RWPE2 (cell line): ENCODE measurements at places on chromosomes 13 and 19.

DNA sequence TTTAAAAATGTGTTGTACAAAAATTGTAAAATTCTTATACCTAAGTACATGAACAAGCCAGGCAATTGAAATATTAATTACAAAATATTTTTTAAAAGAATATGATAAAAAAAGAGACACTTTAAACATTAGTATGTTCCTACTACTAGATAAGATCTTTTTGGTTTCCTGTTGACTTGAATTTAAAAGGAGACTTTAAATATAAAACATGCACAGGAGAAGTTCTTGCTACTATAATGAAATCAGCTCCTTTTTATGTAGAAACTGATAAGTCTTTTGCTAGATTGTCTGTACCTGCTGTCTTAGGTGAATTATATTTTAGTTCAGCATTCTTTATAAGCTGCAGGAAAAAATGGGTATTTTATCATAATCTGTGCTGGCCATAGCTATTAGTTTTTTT, 140.2 kb downstream of the TNFSF13B start:
- DNase-seq, result no peak

- DNase-seq, result no peak
Measured at GRCh38 chr19:2613507-2614295, 88.8 kb downstream of the GNG7 start.

- DNase-seq, result no peak
Measured at GRCh38 chr13:59409211-59409610, 754.5 kb downstream of the DIAPH3 start.

DNA sequence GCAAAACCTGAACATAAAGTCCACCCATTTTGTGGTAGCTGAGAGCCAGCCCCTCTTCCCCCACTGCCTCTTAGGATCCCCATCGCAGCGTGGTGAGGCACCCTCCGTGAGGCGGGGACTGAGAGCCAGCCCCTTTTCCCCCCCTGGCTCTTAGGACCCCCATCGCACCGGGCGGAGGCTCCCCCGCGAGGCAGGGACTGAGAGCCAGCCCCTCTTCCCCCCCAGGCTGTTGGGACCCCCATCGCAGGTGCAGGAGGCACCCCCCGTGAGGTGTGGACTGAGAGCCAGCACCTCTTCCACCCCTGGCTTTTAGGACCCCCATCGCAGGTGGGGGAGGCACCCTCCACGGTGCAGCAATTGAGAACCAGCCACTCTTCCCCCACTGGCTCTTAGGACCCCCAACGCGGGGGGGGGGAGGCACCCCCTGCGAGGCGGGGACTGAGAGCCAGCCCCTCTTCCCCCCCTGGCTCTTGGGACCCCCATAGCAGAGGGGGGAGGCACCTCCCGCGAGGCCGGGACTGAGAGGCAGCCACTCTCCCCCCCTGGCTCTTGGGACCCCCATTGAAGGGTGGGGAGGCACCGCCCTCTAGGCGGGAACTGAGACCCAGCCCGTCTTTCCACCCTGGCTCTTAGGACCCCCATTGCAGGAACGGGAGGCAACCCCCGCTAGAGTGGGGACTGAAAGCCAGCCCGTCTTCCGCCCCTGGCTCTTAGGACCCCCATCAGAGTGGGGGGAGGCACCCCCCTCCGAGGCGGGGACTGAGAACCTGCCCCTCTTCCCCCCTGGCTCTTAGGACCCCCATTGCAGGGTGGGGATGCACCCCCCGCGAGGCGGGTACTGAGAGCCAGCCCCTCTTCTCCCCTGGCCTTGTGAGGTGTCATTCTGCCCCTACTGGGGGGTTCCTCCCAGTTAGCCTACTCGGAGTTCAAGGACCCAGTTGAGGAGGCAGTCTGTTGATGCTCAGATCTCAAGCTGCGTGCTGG, 366.4 kb upstream of the SPRY2 start:
- DNase-seq, result no peak

DNA sequence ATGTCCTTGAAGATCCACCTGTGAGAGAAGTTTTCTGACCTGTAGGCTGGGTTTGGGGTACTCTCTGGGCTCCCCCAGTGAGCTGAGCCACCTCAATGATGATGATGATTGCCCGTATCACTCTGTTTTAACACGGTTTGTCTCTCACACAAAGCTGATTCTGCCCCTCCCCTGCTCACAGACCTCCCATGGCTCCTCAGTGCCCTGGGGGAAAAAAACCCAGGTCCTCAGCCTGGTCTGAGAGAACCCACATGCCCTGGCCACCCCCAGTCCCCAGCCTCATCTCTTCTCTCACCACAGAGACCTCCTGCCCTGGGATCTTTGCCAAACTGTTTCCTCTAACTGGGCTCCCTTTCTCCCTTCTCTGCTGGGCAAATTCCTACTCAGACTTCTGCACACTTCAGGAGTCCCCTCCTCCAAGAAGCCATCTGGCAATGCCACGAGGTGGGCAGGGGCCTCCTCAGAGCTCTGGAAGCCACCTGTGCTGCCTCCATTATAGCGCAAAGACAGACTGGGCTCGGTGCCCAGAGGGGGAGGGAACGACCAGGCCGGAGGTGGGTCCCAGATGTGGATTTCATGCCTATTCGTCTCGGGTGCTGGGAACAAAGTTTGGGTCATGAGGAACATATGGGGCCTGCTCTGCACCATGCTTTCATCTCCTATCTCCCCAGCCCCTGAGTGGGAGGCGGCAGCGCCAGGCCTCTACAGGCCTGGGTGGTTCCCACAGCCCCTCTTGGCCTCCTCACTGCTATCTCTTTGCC, 8.5 kb upstream of the CA11 start:
- no peak for DNase-seq

GRCh38 chr19:17836530-17836929, 11.3 kb downstream of the JAK3 start:
- no peak for DNase-seq

GRCh38 chr13:83943530-83944279, 61.4 kb upstream of the SLITRK1 start:
- DNase-seq, result no peak

GRCh38 chr19:5292822-5293611, 47.6 kb downstream of the PTPRS start:
- DNase-seq, result no peak

DNA sequence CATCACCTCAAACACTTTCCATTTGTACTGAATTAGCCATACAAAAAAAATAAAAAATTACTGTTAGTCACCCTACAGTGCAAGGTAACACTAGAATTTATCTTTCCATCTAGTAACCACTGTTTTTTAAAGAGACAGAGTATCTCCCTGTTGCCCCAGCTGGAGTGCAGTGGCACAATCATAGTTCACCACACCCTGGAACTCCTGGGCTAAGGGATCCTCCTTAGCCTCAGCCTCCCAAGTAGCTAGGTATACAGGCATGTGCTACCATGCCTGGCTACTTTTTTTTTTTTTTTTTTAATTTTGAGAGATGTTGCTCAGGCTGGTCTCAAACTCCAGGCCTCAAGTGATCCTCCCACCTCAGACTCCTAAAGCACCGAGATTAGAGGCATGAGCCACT, 17.9 kb downstream of the ANKRD10 start:
- DNase-seq, result no peak

GRCh38 chr19:57830071-57830602, at the start of gene ZNF587B:
ZNF587B (plus strand) TSS chr19:57830299; CDS start chr19:57830529, 230 bp downstream.
- DNase-seq, result no peak

GRCh38 chr13:20241593-20241992, 9.5 kb upstream of the GJB6 start:
- no peak for DNase-seq

GRCh38 chr19:39325778-39326665, 5.4 kb upstream of the LRFN1 start:
- DNase-seq, result no peak

DNA sequence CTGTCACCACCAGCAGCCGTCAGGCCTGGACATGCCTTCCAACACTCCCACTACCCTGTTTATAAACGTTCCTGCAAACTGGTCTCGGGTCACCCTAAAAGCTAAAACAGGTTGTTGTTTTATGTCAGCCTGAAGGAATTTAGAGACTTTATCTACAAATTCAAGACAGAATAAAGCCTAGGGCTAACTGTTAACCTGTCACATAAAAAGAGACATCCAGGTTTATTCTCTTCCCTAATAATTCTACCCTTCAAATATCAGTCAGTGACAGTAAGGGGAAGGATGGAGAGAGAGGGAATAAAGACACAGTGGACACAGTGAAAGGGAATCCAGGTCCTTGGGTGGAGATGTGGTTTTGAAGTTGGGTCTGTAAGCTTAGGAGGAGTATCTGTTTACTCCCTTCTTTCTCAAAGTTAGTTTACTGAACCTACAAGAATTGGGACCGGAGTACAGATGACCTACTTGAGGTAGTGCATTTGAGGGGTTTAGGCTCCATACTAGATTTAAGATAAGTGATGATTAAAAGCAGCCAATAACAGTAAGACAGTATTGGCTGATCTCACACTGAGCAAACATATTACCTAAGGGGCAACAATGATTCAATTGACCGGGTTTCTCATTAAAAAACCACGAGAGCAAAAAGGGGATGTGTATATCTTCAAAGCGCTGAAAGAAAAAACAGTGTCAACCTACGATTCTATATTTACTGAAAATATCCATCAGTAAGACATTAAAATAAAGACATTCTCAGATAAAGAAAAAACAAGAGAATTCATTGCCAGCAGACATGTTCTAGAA, 142.7 kb downstream of the USP12 start:
- no peak for DNase-seq

- no peak for DNase-seq
Measured at GRCh38 chr13:20390526-20391175, 135.0 kb downstream of the CRYL1 start.

GRCh38 chr19:48341515-48342413, 16.4 kb downstream of the EMP3 start:
- no peak for DNase-seq

GRCh38 chr13:52650731-52651130, 1.9 kb upstream of the SUGT1 start:
- no peak for DNase-seq

GRCh38 chr13:80118099-80118498, 222.8 kb downstream of the SPRY2 start:
- no peak for DNase-seq

GRCh38 chr19:18254546-18255503, 19.4 kb downstream of the IQCN start:
- no peak for DNase-seq
